Neural progenitor cell (in vitro differentiated cells): ENCODE measurements at places on chromosomes 11 and 22. TPM values are rescaled to one million over a fixed set of nuclear protein-coding genes. Genes with fewer than 3 reads are reported as not detected.

OR4A15 gene
- not detected in 2 replicates for total RNA-seq

MPPED1 gene
- 2.0 and 4.5 TPM in 2 replicates for total RNA-seq

IFITM1 gene
- total RNA-seq, result 13.3 and 48.6 TPM in 2 replicates

CABP7 gene
- 0.09 TPM in 1 of 2 replicates, not detected in the other for total RNA-seq

CD248 gene
- total RNA-seq, result 0.62 and 0.99 TPM in 2 replicates

MN1 gene
- 13.3 and 27.2 TPM in 2 replicates for total RNA-seq

OR8G1 gene
- total RNA-seq, result not detected in 2 replicates

GGTLC3 gene
- not detected in 2 replicates for total RNA-seq

DNA sequence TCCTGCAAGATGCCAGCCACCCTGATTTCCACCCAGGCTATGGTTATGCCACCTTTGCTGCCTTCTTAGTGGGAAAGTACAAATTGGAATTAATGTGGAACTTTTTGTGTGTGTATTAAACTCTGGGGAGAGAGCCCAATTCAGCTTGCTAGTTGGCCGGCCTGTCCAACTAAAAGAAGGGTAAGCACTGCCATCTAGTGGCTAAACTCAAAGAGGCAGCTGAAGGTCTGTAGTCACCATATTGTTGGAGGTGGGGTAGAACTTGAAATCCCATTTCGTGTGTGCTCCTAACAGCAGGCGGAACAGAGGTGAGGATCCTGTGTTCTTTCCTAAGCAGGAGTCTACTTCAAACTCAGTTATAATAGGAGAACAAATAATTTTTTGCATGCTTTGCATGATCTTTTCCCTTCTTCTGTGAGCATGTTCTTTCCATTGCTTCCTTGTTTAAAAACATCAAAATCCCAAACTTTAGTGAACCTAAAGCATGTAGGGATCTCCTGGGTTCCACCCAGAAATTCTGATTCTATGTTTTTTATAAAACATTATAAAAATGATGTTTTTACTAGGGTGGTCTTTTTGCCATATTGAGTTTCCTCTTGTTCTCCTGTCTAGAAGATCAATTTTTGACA, 138.8 kb upstream of the SORL1-AS1 start:
- H3K27ac ChIP-seq, result no peak overlapping the region
- H3K27me3 ChIP-seq, result no peaks in the 10 kb centered on the region
- H3K4me1 ChIP-seq, result peaks cover 18% of the 10 kb centered on the region
- peaks cover 9% of the 10 kb centered on the region for H3K36me3 ChIP-seq
- DNase-seq, result peak; percentile 84
- H3K4me3 ChIP-seq, result no peak overlapping the region

DNA sequence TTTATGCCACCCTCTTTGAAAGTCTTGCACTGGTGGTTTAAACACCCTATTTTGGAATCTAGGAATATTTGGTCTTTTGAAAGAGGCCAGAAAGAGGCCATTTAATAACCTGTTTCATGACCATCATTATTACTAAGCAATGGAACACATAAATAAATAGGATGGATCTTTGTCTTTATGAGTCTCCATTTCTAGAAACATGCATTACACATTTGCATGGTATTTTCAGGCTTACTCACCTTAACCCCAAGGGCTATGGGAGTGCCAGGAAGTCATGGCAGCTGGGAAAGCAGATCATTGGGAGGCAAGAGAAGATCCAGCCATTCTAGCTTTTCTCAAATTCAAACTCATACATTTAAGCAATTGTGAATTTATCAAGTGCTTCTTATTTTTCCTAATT, 185.8 kb upstream of the POU2AF2 start:
- H3K4me1 ChIP-seq, result peaks cover 4% of the 10 kb centered on the region
- H3K27ac ChIP-seq, result no peak overlapping the region
- H3K36me3 ChIP-seq, result no peaks in the 10 kb centered on the region
- no peak overlapping the region for H3K4me3 ChIP-seq
- no peaks in the 10 kb centered on the region for H3K27me3 ChIP-seq

GRCh38 chr11:106785913-106786650, 232.2 kb downstream of the GUCY1A2 start:
- no peaks in the 10 kb centered on the region for H3K4me1 ChIP-seq
- H3K4me3 ChIP-seq, result no peak overlapping the region
- no peak overlapping the region for H3K27ac ChIP-seq
- no peaks in the 10 kb centered on the region for H3K27me3 ChIP-seq
- no peak for DNase-seq
- no peaks in the 10 kb centered on the region for H3K36me3 ChIP-seq

DNA sequence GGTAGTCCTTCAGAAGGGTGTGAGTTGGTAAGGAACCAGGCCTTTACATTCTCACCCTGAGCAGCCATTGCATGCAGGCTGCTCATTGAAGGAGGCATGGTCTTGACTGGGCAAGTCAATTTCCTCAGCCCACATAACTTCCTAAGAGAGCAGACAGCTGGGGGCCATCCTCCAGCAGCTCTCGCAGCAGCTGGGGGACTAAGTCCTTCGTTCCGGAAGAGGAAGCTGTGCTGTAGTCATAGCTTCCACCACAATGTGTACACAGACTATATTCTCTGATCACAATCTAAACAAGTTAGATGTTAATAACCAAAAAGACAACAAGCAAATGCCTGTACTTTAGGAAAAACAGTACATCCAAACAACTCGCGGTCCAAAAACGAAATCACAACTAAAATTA, 30.1 kb upstream of the MPPED1 start:
- DNase-seq, result no peak
- H3K36me3 ChIP-seq, result no peaks in the 10 kb centered on the region
- peaks cover 10% of the 10 kb centered on the region for H3K4me1 ChIP-seq
- H3K27me3 ChIP-seq, result peaks cover 10% of the 10 kb centered on the region

GRCh38 chr22:29773233-29773632, 6.1 kb downstream of the UQCR10 start:
- peaks cover 2% of the 10 kb centered on the region for H3K4me1 ChIP-seq
- DNase-seq, result no peak
- H3K4me3 ChIP-seq, result no peak overlapping the region
- H3K27me3 ChIP-seq, result no peaks in the 10 kb centered on the region
- no peaks in the 10 kb centered on the region for H3K36me3 ChIP-seq

DNA sequence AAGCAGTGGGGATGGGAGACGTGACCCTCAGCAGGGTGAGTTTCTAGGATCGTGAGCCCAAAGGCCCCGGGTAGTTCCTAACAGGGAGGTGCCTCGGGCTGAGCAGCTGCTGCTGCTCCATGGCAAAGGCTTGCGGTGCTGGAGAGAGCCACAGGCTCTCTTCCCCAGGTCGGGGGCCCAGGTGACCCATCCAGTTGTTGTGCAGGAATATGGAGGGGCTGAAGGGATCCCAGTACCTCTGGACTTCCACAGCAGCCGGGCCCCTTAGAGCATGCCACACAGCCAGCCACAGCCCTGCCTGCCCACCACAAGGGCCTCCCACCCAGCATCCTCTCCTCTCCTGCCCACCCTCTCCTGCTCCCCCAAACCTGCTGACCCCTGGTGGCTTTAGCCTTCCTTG, 49.3 kb downstream of the BUD13 start:
- no peak overlapping the region for H3K27ac ChIP-seq
- H3K4me1 ChIP-seq, result peaks cover 39% of the 10 kb centered on the region
- H3K36me3 ChIP-seq, result no peaks in the 10 kb centered on the region
- no peak for DNase-seq
